K562 (cell line): ENCODE measurements at places on chromosomes 4 and X.
A peak's percentile ranks its signal among the peaks of the same experiment; 100 is the strongest.

GRCh38 chr4:113450295-113451080, 311.1 kb downstream of the CAMK2D start:
- no peak for DNase-seq

- no peak for DNase-seq
Measured at GRCh38 chrX:53291596-53291995, 10.2 kb upstream of the IQSEC2 start.

- DNase-seq = peak; percentile 51
Measured at GRCh38 chr4:88033309-88033708, 25.9 kb downstream of the PKD2 start.

DNA sequence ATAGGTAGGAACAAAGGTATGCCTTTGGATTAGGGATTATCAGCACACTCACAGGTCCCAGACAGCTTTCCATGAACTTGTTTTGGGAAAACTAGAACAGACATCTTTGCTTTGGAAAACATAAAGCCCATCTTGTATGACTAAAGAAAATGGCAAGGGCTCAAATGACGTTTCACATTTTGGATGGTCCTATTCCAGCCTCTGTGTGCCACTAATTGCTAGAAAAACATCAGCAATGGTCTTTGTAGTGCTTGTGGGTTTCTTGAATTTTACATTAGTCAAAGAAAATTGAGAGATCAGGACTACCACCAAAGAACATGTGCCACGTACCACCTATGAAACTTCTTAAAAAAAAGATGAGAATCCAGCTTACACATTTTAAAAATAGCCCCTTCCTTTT, 111.4 kb downstream of the HDAC8 start:
- DNase-seq = no peak

GRCh38 chrX:9133426-9133825, 99.5 kb upstream of the FAM9B start:
- DNase-seq = no peak

- DNase-seq = peak; percentile 28
Measured at GRCh38 chr4:180665994-180666824, 1577.0 kb upstream of the TENM3 start.

GRCh38 chr4:185096032-185096653, 46.9 kb upstream of the SLC25A4 start:
- DNase-seq = no peak

GRCh38 chrX:85326234-85327059, 53.0 kb downstream of the POF1B start:
- no peak for DNase-seq

DNA sequence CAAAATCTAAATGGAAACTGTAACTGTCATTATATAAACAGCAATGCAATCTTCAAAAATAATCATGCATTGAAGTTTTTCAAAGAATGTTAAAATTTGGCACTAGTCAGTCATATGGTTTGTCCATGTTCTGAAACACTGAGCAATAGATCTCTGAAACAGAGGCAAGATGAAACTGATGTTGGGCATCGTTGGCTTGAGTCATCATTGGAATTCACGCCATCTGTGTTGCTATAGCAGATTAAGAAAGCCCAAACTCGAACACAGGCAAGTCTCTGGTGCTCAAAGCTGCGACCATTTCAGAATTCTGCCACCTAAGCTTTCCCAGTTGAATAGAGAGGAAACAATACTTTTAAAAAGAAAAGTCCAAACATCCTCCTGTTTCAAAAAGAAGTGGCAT, 114.1 kb upstream of the PPARGC1A start:
- DNase-seq = no peak

GRCh38 chr4:174137698-174138097, 145.8 kb downstream of the FBXO8 start:
- no peak for DNase-seq

GRCh38 chr4:150008546-150008945, 69.7 kb upstream of the DCLK2 start:
- DNase-seq = no peak

DNA sequence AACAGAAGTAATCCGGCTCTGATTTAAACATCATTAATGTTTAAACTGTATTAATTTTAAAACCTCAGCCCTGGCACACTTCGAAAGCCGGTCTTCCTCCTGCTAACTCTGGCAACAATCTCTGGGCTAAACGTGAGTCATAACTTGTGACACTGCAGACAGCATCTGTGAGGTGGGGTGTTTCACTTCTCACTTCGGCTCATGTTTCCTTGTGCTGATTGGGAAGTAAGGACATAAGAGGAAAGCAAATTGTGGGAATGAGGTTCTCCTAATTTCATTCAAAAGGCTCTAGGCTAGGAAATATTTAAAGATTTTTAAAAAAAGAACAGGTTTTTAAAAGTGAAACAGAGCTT, 139.9 kb upstream of the USP9X start:
- DNase-seq = peak; percentile 55

DNA sequence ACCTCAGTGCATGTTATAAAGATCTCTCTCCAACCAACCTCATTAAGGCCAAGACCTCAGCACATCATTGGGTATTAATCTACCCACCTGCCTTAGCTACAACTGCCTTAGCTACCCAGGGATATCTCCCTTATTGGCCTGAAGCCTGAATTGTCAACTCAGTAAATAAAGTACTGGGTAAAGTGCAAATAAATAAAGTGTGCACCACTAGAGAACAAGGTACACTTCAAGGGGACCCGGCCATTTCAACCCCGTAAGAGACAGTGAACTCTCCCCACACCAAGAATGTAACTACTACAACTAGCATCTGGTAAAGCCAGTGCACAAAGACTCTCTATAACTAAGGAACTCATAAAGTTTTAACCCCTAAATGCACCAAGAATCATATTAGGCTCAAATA, 61.7 kb upstream of the POU3F4 start:
- DNase-seq = no peak

GRCh38 chr4:158159718-158160094, 13.1 kb downstream of the GASK1B start:
- no peak for DNase-seq

DNA sequence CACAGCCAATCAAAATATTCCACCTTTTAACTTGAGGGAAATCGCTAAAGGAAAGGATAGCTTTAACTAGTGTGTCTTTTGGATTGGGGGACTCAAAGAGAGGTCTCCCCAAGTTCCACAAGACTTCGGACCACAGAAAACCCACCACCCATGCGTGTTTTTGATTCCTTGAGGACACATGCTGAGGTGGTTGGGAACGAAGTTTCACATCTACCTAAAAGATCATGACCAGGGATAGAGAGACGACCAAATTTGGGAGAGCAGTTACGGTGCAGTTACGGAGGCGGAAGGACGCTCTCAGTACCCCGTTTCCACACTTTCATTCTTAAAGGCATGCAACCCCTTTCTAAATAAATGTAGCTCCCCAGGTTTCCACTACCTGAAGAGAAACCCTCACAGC, 1.1 kb downstream of the PCYT1B start:
- no peak for DNase-seq

DNA sequence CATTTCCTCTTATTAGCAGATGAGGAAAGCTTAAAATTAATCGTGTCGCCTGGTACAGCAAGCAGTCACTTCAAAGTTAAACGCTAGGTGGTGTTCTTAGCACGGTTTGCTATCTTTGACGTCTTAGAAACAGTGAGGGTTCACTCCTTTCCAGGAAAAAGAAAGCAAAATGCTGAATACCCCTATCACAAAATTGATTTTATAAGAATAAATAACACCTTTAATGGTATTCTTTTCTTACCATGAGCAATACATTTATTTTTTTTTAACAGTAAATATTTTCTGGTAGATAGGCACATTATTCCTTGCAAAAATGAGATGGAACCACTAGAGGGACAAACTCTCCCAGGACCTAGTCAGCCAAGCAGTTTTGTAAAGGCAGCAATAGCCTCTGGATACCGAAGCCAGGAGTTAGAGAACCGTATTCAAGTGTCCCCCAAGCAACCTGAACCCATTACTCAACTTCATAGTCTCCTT, 153.9 kb downstream of the KDR start:
- peak; percentile 51 for DNase-seq

DNA sequence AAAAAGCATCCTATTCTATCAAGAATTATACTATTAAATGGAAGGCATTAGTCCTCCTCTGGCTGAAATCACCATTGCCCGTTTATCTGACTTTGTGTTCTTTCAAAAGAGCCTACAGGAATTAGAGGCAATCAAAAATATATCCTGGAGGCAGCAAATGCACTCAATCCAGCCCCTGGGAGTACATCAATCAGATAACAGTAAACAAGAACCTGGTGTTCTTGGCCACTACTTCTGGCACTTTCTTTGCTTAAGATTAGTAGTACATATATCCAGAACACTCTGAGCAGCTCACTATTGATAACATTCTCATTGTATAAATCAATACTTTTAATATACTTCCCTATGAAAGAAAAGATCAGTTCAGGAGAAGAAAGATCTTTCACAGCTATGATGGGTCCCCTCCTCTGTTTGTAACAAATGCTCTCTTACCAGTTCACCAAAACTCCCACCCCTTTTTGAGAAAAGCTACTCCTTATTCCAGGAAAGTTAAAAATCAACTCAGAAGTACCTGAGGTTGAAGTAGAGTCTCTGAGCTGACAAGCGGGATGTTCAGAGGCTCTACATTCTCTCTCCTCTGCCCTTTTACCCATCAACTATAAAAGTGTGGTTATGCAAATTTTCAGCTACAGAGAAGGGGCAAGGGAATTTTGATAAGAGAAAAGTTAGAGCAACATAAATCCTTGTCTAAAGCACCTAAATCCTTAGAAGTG, 176.0 kb downstream of the COX18 start:
- no peak for DNase-seq

DNA sequence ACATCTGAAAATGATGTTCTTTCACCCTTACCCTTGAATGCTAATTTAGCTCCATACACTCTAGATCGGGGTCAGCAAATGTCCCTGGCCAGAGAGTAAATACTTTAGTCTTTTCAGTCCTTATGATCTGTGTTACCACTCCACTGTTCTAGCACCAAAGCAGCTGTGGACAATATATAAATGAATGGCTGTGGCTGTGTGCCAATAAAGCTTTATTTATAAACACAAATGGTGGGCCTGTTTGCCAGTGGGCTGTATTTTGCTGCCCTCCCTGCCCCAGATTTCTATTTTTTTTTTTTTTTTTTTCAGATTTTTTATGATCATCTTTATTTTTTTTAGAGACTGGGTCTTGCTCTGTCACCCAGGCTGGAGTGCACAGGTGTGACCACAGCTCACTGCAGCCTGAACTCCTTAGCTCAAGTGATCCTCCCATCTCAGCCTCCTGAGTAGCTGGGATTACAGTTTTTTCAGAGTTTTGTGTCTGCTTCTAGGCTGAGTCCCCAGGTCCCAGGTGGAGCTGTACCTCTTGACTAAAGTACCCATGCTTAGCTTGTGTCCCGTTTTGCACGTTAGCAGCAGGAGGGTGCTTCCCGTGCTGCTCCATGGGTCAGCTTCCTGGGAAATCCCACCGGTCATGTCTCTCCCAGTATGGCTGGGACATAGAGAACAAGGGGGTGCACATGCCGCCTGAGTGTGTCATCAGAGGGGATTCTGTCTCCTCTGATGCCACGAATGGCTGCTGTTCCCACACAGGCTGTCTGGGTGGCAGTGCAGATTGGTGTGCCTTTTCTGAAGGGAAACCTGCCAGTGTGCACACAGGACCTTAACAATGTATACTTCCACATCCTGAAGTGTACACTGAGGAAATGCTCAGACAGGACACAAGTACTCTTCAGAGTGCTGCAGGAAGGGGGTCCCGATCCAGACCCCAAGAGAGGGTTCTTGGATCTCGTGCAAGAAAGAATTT, 16.0 kb upstream of the GRPEL1 start:
- DNase-seq = no peak

DNA sequence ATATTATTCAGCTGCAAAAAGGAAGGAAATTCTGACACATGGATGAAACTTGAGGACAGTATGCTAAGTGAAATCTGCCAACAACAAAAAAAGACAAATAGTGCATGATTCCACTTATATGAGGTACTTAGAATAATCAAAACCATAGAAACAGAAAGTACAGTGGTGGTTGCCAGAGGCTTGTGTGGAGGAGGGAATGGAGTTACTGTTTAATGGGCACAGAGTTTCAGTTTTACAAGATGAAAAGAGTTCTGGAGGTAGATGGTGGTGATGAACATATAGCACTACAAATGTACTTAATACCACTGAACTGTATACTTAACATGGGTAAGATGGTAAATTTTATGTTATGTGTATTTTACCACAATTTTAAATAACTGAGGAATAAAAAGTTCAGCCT, 212.0 kb upstream of the KLF3 start:
- no peak for DNase-seq

DNA sequence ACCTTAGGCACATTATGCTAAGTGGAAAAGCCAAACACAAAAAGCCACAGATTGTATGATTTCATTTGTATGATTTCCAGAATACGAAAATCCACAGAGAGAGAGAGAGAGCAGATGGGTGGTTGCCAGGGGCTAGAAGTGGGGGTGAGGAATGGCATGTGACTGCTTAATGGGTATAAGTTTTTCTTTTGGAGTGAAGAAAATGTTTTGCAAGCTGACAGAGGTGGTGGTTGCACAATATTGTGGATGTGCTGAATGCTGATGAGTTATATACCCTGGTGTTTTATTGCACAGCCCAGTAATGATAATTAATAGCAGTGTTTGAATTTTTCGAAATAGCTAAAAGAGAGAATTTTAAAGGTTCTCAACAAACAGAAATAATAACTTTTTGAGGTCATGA, 386.1 kb upstream of the HS3ST1 start:
- DNase-seq = no peak

DNA sequence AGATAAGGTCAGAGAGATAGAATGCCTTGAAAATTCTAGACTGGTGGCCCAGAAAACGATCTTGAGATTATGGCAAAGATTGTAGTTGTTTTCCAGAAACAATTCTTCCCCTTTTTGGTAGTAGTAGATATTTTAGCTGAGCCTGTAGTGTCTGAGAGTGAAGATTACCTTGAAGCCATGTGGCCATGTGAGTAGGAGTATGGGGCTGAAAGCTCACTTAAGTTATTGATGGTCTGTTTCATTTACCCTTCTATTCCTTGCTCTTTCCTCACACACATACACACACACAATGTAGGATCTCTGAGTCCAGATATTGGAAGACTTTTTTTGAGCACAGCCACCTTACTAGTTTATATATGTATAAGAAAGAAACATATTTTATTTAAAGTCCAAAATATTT, 941.6 kb upstream of the GRID2 start:
- no peak for DNase-seq

DNA sequence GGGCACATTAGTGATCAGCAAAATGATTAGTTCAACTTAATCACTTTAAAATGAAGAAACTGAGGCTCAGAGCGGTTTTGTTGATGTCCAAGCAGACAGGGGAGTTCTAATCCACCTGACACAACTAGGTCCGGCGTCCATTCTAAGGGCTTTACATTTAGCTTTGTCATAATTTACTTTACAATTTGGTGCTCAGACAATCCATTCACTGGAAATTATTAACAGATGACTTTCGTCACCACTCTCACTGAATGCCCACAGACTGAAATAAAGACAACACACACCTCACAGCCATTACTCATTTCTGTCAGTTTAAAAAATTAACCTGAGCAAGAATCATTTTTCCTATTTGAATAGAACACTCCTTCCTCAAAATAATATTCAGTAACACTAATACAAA, 10.8 kb downstream of the NR3C2 start:
- DNase-seq = no peak
